ENCODE measurements at places on chromosomes 6 and 20.

GRCh38 chr6:57243954-57244353 lies 21.8 kb upstream of the RAB23 start:
- H3K4me1 ChIP-seq: no peaks in the 10 kb centered on the region
- H3K27me3 ChIP-seq: no peaks in the 10 kb centered on the region
- no peaks in the 10 kb centered on the region for H3K36me3 ChIP-seq

DNA sequence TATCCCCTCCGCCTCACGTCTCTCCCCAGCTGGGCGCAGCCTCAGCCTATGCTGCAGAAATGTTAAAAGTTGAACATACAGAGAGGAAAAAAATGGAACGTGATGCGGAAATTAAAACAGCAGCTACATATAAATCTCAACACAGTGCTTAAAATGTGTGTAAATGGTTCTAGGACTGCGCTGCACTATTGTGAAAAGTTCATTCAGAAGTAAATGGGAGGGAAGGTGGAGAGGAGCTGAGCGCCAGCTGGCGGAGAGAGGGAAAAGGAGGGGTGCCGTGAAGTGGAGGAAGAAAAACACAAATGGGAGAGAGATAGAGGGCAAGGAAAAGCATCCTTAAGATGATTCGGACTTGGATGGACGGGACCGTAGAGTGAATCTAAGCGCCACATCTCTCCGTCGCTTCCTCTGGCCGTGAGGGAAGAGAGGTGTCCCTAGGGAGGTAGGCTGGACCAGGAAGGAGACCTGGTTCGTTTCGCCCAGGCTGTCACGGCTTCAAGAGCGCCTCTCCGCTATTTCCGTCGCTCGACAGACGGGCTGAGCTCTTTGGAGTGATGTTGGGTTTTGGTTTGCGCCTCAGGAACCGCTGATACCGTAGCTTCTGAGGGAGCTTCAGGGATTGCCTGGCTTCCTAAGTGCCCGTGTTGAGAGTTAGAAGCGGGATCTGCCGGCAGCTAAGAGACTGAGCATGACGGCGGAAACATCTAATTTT lies 113.7 kb downstream of the TRIM27 start:
- no peaks in the 10 kb centered on the region for H3K36me3 ChIP-seq
- peaks cover 73% of the 10 kb centered on the region for H3K27me3 ChIP-seq

DNA sequence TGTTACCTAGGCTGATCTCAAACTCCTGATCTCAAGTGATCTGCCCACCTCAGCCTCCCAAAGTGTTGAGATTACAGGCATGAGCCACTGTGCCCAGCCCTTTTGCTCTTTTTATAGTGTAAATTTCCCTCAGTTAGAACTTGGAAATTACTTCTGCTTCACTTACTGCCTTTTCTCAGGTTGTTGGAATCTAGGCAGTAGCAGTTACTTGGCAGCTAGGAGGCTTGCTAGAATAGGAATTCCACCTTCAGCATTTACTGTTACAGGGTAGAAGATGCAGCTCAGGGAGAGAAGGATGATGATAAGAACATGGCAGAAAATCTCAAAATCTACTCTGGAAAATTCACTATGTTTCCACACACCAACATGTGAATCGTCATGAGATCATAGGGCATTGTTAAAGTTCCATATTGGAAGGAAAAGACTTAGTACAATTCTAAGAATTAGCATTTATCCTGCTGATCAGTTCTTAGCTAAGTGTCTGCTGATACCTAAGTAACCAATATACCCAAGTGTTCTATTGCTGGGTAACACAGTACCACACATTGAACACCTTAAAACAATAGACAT lies 182.2 kb downstream of the SLC16A10 start:
- no peak overlapping the region for H3K4me3 ChIP-seq
- no peaks in the 10 kb centered on the region for H3K27me3 ChIP-seq
- no peak for DNase-seq
- peaks cover 44% of the 10 kb centered on the region for H3K36me3 ChIP-seq
- H3K4me1 ChIP-seq: peaks cover 12% of the 10 kb centered on the region
- H3K27ac ChIP-seq: no peak overlapping the region

DNA sequence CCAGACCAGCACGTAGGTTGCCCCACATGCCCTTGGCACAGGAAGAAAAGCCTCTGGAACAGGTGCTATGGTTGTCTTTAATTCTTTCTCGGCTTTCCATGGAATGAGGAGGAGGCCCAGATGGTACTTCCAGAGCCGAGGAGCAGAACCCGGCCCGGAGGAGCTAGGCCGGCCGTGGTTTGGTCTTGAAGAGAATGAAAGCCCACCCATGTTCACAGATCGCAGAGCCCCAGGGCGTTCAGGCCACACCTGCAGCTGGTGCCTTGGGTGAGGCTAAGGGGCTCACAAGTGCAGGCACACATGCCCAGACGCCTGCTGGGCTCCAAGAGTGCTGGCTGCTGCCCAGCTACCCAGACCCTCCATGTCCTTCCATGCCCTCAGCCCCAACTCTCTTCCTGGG lies 20.0 kb downstream of the EDN3 start:
- H3K36me3 ChIP-seq: no peaks in the 10 kb centered on the region
- no peaks in the 10 kb centered on the region for H3K4me1 ChIP-seq
- no peak overlapping the region for H3K27ac ChIP-seq
- H3K27me3 ChIP-seq: no peaks in the 10 kb centered on the region
- DNase-seq: no peak
- no peak overlapping the region for H3K4me3 ChIP-seq

- no peak overlapping the region for H3K4me3 ChIP-seq
- H3K4me1 ChIP-seq: peaks cover 30% of the 10 kb centered on the region
- no peaks in the 10 kb centered on the region for H3K36me3 ChIP-seq
- no peak for DNase-seq
- H3K27me3 ChIP-seq: no peaks in the 10 kb centered on the region
These were observed 4.8 kb downstream of the TAF4 start for GRCh38 chr20:62060631-62061541.

Measured in gastrocnemius medialis (tissue), 4 donors.